Activated CD4-positive, alpha-beta T cell treated with anti-CD3 and anti-CD28 coated beads, Interleukin-2, amount 50 U/mL, for 16 hours (primary cell): ENCODE measurements at places on chromosomes 5 and 9.

DNA sequence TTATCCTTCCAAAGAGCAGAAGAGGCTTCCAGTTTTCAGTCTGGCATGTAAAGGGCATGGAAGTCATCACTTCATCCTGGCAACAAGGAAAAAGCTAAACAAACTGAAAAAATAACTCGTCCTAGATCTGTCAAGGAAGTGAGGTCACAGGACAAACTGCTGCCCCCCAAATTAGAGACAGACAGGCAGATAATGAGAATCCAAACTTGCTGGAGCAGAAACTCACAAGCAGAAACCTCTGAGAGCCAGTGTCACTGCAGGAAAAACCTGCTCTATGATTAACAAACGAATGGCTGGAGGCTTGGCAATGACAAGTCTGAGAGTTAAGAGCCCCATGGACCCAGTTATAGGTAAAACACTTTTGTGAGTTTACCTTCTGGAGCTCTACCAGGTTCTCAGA is 18.9 kb upstream of the MLANA start:
- DNase-seq, result no peak

DNA sequence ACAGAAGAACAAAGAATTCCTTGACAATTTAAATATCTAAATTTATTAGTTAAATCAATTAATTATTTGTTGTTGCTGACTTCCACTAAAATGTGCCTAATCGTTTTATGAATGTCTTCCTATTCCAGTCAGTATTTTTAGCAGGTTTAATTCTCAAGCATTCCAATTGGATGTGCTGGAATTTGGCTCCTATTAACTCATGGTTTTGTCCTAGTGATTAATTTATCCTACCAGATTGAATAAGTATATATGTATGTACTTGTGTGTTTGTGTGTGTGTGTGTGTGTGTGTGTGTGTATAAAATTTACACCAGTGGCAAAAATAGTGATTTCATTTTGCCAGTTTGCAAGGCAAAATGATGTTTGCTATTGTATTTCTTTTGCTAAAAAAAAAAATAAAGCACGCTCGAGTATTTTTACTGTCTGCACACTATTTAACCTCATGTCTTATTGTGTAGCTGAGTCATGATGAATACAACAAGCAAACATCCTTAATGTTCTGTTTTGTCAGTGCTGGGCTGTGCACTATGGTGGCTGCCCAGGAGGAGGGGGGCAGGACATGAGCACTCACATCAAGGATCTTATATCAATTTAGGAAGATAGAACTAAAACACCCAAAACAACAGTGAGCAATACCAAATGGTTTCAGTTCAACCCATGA is 375.5 kb downstream of the PDE4D start:
- DNase-seq, result no peak

DNA sequence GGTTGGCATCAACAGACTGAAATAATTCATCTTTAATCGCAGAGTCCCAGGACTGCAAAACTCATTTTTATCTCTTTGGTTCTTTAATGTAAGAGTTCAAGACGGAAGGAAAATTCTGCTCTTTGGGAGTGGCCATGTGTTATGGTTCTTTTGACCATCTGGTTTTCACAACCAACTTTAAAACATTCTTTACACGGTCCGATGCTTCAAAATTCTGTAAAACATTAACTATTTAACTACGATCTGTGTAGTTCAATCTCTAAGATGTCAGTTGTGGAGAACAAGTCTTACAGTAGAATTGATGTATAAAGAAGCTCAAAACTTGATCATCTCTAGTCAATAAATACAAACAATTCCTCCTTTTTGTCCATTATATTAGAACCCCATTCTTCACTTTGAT is 83.0 kb downstream of the CMYA5 start:
- no peak for DNase-seq

GRCh38 chr9:83986765-83987401 is 6.3 kb downstream of the RMI1 start:
- no peak for DNase-seq

- DNase-seq, result no peak
Observed at GRCh38 chr9:16344343-16344742, 526.1 kb downstream of the BNC2 start.

DNA sequence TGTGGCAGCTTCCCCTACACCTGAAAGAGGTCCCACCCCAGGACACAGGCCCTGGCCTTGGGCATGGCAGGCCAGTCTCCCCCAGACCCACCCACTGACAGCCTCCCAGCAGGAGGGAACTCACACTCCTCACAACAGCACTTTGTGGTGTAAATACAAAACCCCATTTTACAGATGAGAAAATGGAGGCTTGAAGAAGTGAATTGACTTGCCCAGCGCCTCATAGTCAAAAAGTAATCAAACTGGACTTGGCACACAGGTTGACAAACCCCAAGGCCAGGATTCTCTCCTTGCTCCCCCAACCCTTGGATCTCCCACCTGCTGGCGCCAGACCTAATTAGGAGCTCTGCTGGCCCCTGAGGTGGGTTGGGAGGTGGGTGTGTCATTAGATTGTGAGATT is 29.2 kb upstream of the NEK6 start:
- no peak for DNase-seq

DNA sequence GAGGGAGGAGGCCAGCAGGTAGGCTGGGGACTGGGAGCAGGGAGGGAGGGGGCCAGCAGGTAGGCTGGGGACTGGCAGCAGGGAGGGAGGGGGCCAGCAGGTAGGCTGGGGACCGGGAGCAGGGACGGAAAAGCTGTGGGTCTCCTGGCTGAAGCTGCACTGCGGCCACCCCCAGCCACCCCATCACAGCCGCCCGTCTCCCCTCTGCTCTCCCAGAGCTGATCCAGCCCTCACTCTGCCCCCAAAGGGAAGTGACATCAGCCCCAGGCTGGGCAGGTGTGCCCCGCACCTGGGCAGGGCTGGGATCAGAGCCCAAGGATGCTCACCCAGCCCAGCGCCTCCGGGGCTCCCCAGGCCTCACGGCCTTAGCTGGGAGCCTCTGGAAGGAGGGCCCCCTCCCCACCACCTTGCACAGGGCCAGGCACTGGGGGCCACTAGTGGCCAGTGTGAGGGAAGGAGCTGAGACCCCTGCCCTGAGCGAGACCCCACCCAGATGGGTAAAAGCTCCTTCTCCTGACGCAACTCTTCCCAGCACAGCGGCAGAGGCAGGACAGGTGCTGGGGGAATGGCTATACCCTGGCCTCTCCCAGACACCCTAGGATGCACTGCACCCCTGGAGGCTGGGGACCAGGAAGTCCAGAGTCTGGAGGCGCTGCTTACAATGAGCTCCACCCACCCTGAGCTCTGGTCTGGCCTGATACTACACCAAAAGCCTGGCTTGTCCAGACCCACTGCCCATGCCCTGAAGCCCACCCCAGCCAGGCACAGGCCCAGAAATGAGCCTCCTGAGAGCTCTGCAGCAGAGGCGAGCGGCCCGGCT is 11.6 kb downstream of the AGPAT2 start:
- DNase-seq, result no peak
